H7 (cell line): ENCODE measurements at places on chromosomes 3 and 15.

DNA sequence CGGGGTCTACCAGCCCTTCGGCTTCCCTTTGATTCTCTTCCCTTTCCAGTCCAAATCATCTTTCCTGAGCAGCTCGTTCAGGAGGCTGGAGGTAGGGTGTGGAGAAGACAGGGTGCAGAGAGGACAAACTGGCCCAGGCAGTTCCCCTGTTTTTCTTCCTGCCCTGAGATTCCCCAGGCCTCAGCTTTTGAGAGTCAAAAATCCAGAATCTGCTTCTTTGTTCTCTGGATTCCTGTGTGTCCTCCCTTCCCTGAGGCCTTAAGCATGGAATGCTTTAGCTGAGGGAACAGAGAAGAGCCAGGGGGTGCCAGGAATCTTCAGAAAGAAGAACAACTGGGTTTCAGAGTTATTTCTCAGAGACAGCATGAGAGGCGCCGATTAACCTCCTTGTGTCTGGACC is 26.7 kb upstream of the LRTM1 start:
- DNase-seq, result no peak

DNA sequence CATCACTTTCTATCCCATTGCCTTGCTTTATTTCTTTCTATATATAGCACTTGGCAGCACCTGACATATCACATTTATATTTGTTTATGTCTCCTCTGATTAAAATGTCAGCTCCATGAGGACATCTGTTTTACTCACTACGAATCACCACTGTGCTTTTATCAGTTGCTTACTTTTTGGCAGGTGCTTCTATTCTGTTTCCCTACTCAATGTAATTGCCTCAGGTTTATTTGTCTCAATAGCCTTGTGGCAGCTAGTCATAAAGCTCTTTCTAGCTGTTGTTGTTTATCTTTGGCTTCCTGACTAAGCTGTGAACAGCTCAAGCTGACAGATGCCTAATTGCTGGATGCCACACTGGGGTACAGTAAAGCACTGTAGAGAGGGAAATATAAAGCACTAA is 85.5 kb downstream of the VPS13C start:
- DNase-seq, result no peak

GRCh38 chr3:115525731-115526130 is 97.6 kb upstream of the GAP43 start:
- DNase-seq, result no peak

DNA sequence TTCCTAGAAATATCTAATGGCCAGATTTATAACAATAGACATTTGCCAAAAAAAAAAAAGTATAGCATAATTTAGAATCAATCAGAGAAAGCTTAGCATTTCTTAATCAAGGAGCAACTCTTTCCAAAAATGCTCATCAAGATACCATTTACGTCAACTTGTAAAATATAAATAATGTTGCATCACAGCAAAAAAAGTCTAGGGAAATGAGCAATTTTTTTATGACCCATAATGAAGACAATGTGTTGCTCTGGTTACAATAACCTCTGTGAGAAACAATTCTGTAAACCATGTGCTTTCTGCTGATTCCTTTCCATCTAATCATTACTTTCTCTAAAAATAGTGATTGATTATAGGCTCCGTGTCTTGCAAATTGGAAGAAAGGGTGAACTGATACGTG is 36.3 kb downstream of the KBTBD8 start:
- no peak for DNase-seq
